Left renal cortex interstitium (tissue), 4 donors: ENCODE measurements at places on chromosomes 2 and 18. TPM values are rescaled to one million over a fixed set of nuclear protein-coding genes. Genes with fewer than 3 reads are reported as not detected.
A peak's percentile ranks its signal among the peaks of the same experiment; 100 is the strongest.

GRCh38 chr2:106138543-106139237 is 55.4 kb downstream of the UXS1 start:
- DNase-seq: no peak

DNA sequence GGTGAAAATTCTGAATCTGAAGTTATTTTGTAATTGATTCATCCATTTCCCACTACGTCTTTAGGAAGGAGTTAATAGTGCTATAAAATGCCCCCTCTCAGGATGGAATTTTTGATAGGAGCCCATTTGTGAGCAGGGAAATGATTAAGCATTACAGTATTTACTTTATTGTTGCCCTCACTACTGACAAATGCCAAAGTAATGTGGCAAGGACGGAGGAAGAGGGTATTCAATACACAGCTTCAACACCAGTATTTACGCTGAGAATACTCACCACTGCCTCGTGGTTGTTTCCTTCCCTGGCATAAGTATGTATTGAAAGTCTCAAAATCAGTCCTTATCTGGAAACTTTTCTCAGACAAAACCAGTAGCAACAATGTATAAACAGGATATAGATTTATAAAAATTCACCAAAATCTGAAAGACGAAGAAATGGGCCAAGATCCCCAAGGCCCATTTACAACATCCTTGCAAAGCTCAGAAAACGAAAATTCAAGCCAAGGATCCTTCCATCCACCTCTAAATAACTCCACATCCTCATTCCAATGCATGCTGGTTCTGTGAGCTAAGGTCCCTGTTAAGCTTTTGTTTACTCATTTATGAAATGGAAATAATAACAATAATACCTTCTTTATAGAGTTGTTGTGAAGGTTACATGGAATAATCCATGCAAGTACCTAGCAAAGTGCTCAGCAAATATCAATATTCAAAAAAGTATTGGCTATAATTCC is 29.3 kb downstream of the FEZ2 start:
- no peak for DNase-seq

Gene DUSP2
- polyA plus RNA-seq: 4.5 TPM

- DNase-seq: no peak
Observed at GRCh38 chr2:30710461-30710860, 96.8 kb downstream of the CAPN13 start.

GRCh38 chr2:236654496-236654895 is 84.9 kb downstream of the ACKR3 start:
- DNase-seq: no peak

Gene SKA1
- 5.7 TPM for polyA plus RNA-seq

DNA sequence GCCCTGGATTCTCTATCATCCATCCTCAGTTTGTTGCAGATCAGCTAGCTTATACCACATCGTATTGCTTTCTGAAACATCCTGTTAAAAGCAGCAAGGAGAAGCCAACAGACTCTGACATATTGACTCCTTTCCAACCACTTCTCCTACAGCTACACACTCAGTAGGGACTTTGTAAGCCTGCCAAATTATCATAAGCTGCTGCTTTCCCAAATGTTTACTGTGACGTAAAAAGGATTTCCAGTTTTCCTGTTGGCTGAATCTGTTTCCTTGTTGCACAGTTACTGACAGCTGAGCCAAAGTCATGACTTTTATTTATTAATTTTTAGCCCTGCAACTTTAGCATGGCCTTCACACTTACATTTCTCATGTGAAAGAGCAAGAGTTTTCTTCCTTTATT is 294.3 kb downstream of the KCNJ3 start:
- DNase-seq: peak; percentile 3

- DNase-seq: peak; percentile 68
Observed at GRCh38 chr2:71545572-71546274, 92.4 kb downstream of the DYSF start.
